ENCODE measurements at places on chromosomes 6 and 20.

DNA sequence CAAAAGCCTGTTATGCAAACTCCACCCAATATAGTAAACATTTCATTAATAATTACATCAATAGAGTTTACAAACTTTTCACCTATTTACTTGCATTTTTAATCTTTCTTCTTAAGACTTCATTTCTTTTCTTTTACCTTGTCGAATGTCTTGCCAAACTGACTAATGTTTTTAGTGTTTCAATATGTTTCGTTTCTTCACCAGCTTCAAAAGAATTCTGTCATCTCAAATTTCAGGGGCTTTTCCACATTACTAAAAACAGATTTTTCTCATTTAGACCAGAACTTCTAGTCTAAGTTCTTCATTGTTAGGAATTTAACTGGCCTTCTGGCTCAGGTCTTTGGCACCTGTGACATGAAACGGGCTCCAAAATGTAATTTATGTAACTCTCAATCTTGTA, 196.5 kb downstream of the ARHGAP18 start:
- no peak for DNase-seq

- no peak for DNase-seq
Measured at GRCh38 chr6:38528196-38528965, 111.3 kb downstream of the BTBD9 start.

- DNase-seq = no peak
Measured at GRCh38 chr6:46039646-46040045, 24.0 kb upstream of the CLIC5 start.

GRCh38 chr6:37691904-37692806, 5.5 kb downstream of the MDGA1 start:
- DNase-seq = peak; percentile 21

DNA sequence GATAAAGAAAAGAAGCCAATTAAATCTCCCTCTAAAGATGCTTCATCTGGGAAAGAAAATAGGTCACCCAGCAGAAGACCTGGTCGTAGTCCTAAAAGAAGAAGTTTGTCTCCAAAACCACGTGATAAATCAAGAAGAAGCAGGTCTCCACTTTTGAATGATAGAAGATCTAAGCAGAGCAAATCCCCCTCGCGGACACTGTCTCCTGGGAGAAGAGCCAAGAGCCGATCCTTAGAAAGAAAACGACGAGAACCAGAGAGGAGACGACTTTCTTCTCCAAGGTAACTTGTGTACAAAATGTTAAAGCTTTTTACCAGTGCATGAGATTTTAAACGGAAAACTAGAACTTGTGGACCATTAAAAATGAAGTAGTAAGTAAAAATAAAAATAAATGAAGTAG, 46.5 kb downstream of the FAM217A start:
- no peak for DNase-seq

DNA sequence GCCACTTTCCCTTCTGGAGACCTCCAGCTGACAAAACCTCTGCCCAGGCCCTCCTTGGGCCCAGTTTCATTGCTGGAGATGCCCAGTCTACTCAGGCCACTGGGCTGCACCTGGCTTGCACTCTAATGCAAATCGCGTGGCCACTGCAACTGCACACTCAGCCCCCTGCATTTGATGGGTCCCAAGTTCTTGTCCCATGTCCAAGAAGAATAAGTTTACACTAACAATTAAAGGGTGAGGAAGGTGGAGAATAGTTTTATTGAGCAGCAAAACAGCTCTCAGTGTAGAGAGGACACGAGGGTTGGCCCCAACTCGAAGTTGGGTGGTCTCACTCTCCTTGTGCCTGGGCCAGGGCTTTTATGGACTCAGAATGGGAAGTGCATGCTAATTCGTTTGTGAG, 31.9 kb upstream of the THEMIS start:
- no peak for DNase-seq

DNA sequence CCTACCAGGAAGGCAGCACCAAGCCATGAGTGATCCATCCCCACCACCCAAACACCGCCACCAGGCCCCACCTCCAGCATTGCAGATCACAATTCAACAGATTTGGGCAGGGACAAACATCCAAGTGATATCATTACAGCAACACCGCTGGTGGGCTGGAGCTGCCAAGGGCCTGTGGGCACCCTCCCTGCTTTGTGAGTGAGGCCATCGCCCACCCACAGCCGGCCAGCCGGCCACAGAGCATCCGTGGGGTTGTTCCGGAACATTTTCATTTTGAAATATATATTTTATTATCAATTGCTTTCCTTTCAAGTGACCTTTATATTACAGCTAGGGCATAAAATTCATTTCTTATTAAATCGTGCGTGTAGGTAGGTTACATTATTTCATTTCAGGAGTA, 286.0 kb upstream of the CDH4 start:
- DNase-seq = no peak

- DNase-seq = no peak
Measured at GRCh38 chr6:144485531-144485930, 200.4 kb downstream of the UTRN start.

- DNase-seq = no peak
Measured at GRCh38 chr20:48066246-48066645, 281.0 kb upstream of the SULF2 start.

- DNase-seq = no peak
Measured at GRCh38 chr20:13839421-13840092, 54.7 kb downstream of the NDUFAF5 start.

DNA sequence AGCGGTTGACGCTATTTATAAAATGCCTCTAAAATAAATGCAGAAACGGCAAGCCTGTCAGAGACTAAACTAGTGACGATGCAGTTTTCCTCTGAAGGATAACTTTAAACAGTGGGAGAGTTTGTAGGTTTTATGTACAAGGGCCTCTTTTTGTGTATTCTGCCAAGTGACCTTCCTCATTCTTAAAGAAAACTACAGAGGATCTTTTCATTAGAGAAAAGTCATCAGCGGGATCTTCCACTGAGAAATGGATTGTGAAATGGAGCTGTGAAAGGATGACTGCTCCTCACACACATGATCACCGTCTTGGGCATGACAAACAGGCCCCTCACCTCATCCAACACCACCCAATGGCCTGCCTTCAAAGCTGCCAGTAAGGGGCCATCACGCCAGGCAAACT, 89.0 kb upstream of the LYRM2 start:
- no peak for DNase-seq

GRCh38 chr6:35014341-35014740, 125.3 kb downstream of the ANKS1A start:
- peak; percentile 47 for DNase-seq

DNA sequence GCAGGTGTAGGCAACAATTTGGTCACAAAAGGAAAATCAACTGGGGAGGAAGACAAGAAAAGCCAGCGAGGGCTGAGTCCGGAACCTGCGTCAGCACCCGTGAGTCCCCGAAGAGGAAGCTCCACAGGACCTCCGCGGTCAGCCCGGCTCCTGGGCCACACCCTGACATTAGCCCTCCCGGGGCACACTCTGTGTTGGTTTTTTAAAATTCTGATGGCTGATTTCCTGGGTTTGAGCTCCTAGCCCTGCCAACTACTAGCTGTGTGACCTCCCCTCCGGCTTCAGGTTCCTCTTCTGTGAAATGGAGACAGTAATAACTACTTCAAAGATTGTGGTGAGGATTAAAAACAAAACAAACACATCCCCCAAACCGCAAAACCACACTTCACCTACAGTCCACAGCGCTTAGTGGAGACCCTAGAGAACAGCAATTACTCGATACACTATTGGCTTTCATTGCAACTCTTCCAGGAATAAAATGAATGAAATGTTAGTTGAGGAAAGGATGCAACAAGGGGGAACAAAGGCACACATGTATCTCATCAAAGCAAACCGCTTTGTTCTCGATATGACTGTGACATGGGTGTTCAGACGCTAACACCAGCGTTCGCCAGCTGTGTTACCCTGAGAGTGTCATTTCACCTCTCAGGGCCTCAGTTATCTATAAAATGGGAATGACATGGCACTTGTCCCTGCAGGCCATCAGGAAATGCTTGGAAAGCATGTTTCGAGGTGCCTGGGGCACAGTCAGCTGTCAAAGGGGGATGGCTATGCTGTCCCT, 985 bp downstream of the ZBP1 start:
- DNase-seq = no peak

- no peak for DNase-seq
Measured at GRCh38 chr20:34143951-34144350, 31.9 kb upstream of the EIF2S2 start.

All from C1 segment of cervical spinal cord (tissue), 14 donors.